ENCODE measurements at places on chromosomes 5 and 9. TPM values are rescaled to one million over a fixed set of nuclear protein-coding genes. Genes with fewer than 3 reads are reported as not detected.

Gene TGFBI
- total RNA-seq = 76.8 TPM

Gene PCDHA9
- not detected for total RNA-seq

Gene HTR4
- not detected for total RNA-seq

Gene CXCL14
- 12.6 TPM for total RNA-seq

Gene DPM2
- total RNA-seq = 17.9 TPM

Gene OR1Q1
- total RNA-seq = not detected

Gene ALDOB
- total RNA-seq = 1.7 TPM

Gene SHC3
- 0.05 TPM for total RNA-seq

Gene QSOX2
- 3.9 TPM for total RNA-seq

Gene TEX48
- total RNA-seq = not detected

Measured in thymus (tissue), 14 donors.